Left renal pelvis (tissue), 4 donors: ENCODE measurements at places on chromosomes 16 and 17.

DNA sequence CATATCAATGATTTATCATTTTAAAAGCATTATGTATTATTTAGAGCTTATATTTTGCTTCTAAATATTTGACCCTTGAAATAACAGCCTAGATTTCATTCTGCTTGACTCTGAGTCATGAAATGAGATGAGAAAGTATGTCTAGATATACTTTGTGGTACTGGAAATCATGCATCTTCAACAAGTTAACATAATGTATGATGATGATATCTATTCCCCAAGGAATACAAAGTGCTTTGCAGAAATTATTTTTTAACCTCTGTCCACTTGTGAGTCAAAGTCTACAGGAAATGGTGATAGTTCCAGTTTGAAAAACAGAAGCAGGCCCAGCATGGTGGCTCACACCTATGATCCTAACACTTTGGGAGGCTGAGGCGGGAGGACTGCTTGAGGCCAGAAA is 36.1 kb downstream of the GOSR1 start:
- DNase-seq: no peak

GRCh38 chr17:21004016-21004930 is 38.5 kb downstream of the USP22 start:
- no peak for DNase-seq

- no peak for DNase-seq
These were observed 5.7 kb downstream of the HOXB2 start for GRCh38 chr17:48539177-48539576.

DNA sequence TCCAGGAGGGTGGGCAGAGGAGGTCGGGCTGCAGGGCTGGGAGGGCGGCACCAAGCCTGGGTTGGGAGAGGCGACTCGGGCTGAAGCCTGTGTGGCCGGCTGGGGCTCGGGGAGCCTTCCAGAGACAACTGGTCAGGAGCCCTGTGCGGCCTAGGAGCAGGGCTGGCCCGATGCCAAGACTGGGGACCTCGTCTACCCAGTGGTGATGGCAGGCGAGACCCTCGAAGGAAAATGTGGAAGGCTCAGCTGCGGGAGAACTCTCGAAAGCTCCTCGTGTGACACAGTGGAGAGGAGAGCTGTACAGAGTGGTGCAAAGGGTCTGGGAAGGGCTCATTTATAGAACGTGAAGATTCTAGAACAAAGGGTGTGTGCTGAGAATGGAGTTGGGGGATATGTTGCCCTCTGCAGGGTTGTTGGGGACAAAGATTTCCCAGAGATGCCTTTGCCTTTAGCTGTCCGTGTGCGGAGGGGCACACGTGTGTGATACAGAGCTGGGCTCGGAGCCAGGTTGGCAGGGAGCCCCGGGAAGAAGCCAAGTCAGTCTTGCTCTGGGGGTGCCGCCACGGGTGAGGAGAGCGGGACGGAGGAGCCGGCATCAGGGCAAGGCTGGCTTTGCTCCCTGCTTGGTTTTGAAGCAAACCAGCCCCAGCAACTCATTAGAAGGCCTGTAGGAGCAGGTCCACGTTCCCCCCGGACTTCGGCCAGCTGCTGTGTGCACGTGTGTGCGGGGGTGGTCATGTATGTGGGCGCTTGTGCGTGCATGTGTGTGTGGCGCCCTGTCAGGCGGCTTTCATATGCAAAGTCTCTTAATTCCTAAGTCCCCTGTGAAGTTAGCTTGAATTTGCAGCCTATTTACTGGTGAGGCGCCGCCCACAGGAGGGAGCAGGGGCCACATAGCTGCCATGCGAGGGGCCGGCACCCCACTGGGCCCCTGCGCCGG is 132.4 kb upstream of the CHMP6 start:
- no peak for DNase-seq
